Stimulated activated CD8-positive, alpha-beta memory T cell treated with anti-CD3 and anti-CD28 coated beads, Interleukin-15, amount 100 ng/mL, for 24 hours (primary cell): ENCODE measurements at places on chromosomes 7 and 10.

DNA sequence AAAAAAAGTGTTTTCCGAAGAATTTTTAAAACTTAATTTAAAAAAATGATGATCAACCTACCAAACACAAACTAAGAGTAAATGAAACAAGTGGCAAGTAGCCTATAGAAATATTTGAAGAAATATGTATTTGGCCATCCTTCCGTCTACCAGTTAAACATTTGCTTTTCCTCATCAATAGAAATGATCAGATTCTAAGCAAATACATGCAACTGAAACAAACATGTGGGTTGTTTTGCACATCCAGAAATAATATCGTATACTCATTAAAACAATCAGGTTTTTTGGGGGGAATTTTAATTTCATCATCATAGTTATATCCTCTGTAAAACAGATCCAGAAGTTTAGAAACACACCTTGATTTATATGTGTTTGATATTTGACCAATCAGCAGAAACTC, 1011.7 kb downstream of the GATA3 start:
- no peak for DNase-seq

DNA sequence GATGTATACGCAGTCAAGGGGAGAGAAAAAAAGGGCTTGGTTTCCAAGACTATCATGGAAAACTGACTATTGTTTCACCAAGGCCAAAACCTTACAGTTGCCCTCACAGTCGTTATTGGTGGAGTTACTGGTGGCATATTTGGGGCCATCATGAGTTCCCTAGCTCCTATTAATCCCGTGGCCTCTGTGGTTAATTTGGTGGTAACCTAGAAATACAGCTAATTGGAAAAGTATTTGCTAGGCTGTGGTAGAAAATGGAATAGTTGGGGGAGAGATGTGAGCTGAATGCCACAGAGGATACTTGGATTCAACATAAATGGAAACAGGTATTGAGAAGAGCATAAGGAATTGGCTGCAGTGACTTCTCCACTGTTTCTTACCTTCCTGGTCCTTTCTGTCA, 450.7 kb downstream of the KCNMA1 start:
- DNase-seq, result no peak

GRCh38 chr10:125549653-125550052, 133.3 kb downstream of the TEX36 start:
- no peak for DNase-seq

- DNase-seq, result no peak
Measured at GRCh38 chr7:132430041-132430855, 146.0 kb downstream of the PLXNA4 start.

- no peak for DNase-seq
Measured at GRCh38 chr7:151137791-151138152, 29.7 kb downstream of the GBX1 start.
